ENCODE measurements at places on chromosomes 7 and 10. TPM values are rescaled to one million over a fixed set of nuclear protein-coding genes. Genes with fewer than 3 reads are reported as not detected.

- peak; percentile 26 for DNase-seq
These were observed 42.5 kb downstream of the STK17A start for GRCh38 chr7:43625453-43625852.

DNA sequence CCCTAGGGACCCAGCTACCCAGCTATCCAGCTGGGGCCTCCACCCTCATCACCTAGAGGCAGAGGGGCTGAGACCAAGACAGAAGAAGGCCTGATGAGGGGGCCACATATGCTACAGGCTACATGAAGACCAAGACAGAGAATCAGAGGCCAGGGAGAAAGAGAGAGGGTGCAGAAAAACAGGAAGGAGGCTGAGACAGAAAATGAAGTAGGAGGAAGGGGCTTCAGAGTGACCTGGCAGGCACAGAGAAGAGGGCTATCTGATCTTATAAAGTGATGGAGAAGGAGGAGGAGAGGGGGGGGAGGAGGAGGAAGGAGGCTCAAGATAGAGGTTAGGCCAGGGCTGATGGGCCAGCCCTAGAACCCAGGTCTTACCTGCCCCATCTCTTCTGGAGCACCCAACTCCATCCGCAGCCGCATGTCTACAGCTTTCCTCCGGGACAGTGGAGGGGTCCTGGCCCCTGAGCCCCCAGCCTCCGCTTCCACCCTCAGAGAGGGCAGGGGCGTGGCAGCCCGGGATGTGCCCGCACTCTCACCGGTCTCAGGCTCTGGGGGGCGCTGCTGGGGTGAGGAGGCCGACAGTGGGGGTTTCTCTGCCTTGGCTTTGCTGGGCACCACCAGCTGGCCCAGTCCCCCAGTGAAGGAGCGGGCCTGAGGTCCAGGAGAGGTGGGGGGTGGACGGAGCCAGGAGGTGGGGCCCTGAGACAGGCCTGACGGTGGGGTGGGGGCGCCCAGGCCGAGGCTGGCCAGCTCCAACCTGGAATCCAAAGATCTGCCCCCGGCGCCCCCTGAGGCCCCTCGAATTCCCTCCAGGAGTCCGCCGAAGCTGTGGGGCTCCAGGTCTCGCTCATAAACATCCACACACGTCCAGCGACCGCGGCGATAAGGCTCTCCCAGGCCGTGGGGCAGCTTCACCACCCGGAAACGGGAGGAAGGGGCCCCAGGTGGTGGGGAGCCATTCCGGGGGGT, 1.8 kb downstream of the TSC22D4 start:
- DNase-seq, result no peak

DNA sequence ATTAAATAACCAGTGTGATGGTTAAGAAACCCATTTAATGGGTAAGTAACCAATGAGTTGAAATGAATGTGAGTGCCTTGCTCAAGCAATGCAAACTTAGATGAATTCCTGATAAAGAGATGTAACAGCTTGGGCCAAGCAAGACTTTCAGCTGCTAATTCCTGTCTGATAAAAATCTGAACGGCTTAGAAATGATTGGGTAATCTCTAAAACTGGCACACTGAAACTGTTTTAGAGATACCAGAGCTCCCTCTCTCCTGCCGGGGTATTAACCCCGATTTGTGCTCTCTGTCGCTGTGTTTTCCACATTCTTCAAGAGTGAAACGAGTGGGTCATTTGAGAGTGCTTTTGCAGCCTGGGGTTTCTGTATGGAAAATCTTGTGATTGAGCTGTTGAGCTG, 534.9 kb upstream of the GALNT17 start:
- no peak for DNase-seq

- DNase-seq, result peak; percentile 12
These were observed 217.4 kb downstream of the DGKB start for GRCh38 chr7:14685167-14685566.

DNA sequence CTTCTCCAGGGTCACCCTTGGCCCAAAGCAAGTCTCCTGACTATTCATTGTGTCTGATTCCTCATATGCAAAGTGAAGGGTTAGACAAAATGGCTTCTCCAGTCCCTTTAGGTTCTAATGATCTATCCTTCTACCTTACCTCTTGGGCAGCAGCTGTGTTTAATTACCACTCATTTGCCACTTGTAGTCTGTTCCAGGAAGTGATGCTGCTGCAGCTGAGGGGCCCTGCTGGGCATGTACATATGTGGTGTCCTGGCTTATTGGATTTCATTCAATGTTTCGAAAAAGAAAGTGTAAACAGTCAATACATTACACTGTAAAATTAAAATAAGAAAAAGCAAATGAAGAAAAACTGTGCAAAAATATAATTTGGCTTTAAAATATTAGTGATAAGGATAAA, 36.6 kb downstream of the SCIN start:
- peak; percentile 77 for DNase-seq

The ANKRD61 gene
- total RNA-seq, result 0.23 TPM

The DDX50 gene
- total RNA-seq, result 58.5 TPM

The SPAM1 gene
- not detected for total RNA-seq

The PLPP4 gene
- total RNA-seq, result 0.46 TPM

All from LHCN-M2 (cell line).